ENCODE measurements at places on chromosomes 5 and 9.

DNA sequence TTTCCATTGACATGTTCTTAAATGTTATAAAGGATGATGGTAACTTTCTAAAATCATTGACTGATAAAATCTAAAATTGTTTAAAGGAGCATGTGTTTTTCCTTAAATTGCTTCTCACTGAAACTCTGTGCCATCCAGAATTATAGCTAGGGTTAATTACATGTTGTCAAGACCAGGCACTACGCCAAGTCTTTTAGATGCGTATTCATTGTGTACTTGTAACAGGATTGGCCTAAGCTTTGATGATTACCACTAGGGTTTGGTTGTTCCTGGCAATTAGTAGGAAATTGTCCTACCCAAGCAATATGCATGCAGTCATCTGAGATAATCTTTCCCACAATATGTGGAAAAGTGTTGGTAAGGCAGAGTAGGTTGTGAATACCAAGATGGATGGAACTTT, 43.8 kb downstream of the PRKACG start:
- no peak for DNase-seq

DNA sequence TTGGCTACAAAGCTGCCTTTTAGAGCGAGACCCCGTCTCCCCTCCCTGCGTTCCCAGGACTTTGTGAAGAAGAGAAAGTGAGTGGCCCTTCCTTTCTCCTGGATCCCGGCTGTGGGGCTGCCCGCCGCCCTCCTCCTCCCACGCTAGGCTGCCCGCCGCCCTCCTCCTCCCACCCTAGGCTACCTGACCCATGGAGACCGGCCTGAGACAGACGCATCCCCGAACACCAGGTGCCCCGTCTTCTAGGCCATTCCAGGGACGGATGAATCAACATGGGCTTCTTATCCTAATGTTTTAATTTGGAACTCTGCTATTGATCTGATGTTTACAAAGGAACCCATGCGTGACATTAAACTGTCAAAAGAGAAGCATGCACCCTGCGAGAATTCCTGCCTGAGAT, 117.3 kb upstream of the LPCAT1 start:
- DNase-seq, result no peak

GRCh38 chr5:149325894-149326293, 19.4 kb upstream of the GRPEL2 start:
- no peak for DNase-seq

GRCh38 chr5:162769019-162769418, 668.4 kb upstream of the CCNG1 start:
- no peak for DNase-seq

DNA sequence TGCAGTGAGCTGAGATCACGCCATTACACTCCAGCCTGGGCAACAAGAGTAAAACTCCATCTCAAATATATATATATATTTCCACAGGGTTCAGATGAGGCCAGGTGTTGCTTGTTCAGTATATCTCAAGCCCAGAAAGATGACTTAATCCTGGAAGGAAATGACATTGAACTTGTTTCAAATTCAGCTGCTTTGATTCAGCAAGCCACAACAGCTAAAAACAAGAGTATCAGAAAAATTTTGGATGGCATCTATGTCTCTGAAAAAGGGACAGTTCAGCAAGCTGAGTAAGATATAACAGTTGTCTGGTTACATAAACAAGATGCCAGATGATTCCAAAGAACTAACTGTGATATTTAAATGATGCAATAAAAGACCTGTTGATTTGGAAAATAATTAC, 352.0 kb downstream of the KCTD16 start:
- DNase-seq, result no peak

DNA sequence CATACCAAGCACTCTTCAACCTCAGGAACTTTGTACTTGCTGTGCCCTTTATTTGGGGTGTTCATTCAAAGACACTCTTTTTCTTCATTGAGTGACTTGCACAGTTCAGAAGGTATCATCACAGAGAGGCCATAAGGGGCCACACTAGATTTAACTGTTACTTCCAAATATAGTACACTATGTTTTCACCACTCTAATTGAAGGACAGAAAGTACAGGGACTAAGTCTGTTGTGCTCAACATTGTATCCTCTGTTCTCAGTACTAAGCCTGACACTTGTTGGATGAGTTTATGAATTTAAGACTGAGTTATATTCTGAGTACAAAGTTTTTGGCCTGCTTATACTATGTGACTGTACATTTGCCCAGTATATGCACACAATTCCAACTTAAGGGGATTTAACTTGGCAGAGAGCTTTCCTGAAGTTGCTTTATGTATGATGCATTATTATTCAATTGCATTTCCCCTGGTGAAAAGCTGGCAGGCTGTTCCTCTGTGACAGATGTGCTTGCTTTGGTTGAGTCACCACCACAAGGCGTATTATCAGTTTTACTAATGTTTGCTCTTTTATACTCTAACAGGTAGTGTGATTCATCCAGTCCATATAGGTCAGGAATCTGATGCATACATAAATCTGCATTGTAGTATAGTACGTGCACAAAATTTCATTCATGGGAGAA, 714.8 kb downstream of the TLR4 start:
- DNase-seq, result no peak

DNA sequence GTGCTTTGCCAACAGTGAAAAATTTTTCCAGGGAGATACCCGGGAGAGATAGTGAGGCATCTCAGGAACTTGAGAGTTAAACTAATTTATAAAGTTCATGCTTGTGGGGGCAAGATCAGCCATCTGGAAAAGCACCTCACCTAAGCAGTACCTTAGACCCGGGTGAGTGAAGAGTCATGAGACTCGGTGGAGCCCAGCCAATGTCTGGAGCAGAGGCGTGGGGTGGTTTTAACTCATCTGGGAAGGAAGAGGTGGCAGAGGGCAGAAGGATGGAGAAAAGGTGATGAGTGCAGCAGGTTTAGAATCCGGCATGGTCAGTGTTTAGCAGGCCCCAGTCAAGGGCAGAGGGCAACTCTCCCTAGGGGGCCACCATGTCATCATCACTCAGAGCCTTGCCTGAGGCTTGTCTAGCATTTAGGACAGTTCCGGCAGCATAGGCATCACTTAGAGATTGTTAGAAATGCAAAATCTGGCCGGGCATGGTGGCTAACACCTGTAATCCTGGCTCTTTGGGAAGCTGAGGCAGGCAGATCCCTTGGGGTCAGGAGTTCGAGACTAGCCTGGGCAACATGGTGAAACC, 4.3 kb upstream of the RNF183 start:
- no peak for DNase-seq

GRCh38 chr9:32574858-32575257, 1.9 kb upstream of the NDUFB6 start:
- no peak for DNase-seq
